ENCODE measurements at places on chromosomes 16 and 17.
A peak's percentile ranks its signal among the peaks of the same experiment; 100 is the strongest.

GRCh38 chr17:27512031-27512430 lies 55.8 kb downstream of the KSR1 start:
- DNase-seq, result no peak

- no peak for DNase-seq
Measured at GRCh38 chr17:76840443-76840767, 27.8 kb upstream of the MGAT5B start.

DNA sequence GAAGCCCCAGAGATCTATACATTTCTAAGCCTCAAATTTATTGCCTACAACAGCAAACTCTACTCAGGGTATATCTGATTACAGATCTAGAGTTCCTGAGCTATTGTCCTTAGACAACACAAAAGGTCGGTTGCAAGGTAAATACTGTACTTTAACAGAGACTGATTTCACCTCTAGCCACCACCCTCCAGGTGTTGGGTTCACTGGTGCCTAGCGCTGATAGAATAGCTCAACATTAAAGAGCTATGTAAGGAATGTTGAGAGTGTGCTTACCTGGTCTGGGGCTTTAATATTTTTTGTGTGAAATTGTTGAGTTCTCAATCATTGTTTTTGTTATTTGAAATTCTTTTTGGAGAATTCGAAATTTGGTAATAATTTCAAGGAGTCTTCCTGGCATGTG lies 277.0 kb upstream of the PSMD7 start:
- DNase-seq, result peak; percentile 29

GRCh38 chr17:40399185-40399584 lies 18.5 kb downstream of the TOP2A start:
- peak; percentile 74 for DNase-seq

DNA sequence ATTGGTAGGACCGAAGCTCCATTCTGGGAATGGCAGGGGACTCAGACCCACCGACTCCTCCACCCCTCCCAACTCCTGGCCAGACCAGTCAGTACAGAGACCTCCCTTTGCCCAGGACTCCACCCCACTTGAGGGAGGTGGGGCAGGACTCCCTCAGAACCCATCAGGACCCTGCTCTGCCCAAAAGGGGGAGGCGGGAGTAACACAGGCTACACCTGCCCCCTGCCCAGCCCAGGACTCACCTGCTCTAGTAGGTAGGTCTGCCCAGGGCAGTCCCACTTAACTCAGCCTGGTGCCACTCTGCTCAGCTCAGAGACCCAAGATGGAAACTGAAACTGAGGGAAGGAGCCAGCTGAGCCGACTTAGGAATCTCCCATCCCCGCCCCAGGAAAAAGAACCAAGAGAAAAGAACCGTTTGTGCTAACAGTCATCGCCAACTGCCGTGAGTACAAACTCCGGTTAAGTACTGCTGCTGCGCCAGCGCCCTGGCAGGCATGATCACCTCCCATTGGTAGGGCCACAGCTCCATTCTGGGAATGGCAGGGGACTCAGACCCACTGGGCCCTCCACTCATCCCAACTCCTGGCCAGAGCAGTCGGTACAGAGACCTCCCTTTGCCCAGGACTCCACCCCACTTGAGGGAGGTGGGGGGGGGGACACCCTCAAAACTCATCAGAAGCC lies 503 bp downstream of the DHX58 start:
- peak; percentile 10 for DNase-seq

DNA sequence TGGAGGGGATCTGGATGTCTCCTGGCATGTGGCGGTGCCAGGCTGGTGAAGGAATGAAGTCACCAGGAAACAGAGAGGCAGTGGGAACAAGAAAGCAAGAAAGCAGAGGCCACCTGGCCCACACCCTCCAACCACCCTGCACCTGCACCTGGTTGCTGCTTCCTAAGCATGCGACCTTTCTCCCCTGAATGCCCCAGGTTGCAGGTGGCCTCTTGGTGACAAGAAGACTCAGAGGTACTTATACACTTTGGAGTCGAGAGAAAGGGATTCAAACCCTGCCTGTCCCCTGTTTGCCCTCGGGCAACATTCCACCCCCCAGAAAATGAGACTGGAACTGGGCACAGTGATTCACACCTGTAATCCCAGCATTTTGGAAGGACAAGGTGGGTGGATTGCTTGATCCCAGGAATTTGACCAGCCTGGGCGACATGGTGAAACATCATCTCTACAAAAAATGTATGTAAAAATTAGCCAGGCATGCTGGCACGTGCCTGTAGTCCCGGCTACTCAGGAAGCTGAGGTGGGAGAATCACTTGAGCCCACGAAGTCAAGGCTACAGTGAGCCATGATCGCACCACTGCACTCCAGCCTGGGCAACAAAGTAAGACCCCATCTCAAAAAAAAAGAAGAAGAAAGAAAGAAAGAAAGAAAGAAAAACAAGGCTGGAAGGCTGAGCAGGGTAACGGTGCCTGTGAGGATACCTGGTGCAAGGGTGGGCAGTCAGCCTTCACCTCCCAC lies 34.6 kb upstream of the TNRC6C start:
- no peak for DNase-seq

DNA sequence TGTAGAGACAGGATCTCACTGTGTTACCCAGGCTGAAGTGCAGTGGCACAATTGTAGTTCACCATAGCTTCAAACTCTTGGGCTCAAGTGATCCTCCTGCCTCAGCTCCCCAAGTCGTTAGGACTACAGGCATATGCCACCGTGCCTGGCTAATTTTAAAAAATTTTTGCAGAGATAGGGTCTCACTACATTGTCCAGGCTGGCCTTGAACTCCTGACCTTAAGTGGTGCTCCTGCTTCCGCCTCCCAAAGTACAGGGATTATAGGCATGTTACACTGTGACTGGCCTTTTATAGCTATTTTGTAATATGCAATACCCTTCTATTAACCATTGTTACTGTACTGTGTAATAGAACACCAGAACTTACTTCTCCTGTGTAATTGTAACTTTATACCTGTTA lies 139.3 kb upstream of the ZNF267 start:
- no peak for DNase-seq
